ENCODE measurements at places on chromosomes 13 and 19.

- DNase-seq = no peak
Measured at GRCh38 chr13:75135325-75135825, 346.6 kb downstream of the TBC1D4 start.

GRCh38 chr19:46328079-46328478 is 18.8 kb upstream of the PPP5C start:
- DNase-seq = no peak

- no peak for DNase-seq
Measured at GRCh38 chr19:42068361-42068755, 1.6 kb downstream of the GRIK5 start.

DNA sequence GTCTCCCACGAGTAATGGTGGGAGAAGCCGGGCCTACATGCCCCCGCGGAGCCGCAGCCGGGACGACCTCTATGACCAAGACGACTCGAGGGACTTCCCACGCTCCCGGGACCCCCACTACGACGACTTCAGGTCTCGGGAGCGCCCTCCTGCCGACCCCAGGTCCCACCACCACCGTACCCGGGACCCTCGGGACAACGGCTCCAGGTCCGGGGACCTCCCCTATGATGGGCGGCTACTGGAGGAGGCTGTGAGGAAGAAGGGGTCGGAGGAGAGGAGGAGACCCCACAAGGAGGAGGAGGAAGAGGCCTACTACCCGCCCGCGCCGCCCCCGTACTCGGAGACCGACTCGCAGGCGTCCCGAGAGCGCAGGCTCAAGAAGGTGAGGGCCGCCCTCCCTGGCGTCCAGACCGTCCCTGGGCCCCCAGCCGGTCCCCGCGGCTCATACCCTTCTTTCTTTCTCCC is 1.4 kb upstream of the USF2 start:
- DNase-seq = no peak

GRCh38 chr19:18833849-18834643 is 2.3 kb downstream of the UPF1 start:
- DNase-seq = no peak

DNA sequence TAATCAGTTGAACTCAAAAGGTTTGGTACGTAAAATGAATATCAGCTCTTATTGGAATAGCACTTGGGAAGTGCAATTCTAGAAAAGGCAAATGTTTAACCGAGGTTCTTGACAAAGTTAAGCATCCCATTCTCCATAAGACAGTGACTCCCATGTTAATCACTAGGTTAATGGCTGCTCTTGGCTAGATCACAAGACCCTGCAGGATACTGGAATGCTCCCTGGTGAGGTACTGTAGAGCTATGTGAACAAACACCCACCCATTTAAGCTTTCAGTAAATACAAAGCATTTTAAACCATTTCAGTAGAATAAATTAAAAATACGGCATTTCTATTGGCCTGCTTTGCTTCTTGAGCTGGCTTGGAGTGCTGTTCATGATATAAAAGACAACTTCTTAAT is 56.5 kb downstream of the TDRD3 start:
- DNase-seq = no peak

GRCh38 chr13:20848203-20848602 is 54.3 kb downstream of the XPO4 start:
- no peak for DNase-seq

DNA sequence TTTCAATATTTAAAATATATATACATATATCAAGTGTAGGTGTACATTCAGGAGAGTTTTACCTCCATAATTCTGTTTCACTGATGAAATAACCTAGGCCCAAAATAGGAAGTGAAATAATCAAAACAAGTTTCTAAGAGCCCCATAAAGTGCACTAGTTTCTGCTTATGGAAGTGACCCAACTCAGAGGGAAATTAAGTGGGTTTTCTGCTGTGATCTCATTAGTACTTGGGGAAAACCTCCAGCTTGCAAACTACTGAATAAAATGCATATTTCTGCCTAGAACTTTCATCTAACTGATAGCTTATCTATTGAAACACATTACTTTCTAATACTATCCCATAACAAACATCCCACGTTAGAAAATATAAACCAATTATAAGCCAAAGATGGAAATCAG is 45.4 kb upstream of the MIR17HG start:
- no peak for DNase-seq

- no peak for DNase-seq
Measured at GRCh38 chr19:39492788-39493187, 6.0 kb upstream of the DLL3 start.

DNA sequence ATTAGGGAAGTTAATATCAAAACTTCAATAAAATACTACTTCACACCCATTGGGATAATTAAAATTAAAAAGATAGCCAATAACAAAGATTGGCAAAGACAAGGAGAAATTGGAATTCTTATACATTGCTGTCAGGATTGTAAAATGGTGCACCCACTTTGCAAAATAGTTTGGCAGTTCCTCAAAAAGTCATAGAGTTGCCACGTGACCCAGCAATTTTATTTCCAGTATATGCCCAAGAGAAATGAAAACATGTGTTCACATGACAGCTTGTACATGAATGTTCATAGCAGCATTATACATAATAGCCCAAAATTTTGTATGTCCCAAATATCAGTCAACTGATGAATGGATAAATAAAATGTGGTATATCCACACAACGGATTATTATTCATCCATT is 3.3 kb downstream of the MBD3L1 start:
- DNase-seq = no peak

GRCh38 chr19:18131841-18132596 is 20.9 kb upstream of the PIK3R2 start:
- no peak for DNase-seq

DNA sequence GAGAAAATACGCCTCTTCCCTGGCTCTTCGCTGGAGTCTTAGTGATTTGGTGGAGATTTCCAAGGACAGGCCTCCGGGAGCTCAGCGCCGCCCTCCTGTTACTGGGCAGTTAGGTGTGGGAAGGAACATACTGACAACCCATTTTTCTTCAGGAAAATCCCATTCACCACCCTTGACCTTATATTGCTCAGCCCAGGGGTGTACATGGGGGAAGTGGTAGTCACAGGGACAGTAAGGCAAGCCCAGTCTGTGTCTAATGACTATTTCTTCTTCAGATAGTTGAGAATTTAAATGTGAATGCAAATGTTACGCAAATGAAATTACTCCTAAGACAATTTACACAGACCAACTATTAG is 119.4 kb downstream of the UQCRFS1 start:
- no peak for DNase-seq

GRCh38 chr13:95800436-95800835 is 123.5 kb downstream of the DNAJC3 start:
- DNase-seq = no peak

GRCh38 chr19:1356508-1356865 is 27.2 kb upstream of the NDUFS7 start:
- no peak for DNase-seq

DNA sequence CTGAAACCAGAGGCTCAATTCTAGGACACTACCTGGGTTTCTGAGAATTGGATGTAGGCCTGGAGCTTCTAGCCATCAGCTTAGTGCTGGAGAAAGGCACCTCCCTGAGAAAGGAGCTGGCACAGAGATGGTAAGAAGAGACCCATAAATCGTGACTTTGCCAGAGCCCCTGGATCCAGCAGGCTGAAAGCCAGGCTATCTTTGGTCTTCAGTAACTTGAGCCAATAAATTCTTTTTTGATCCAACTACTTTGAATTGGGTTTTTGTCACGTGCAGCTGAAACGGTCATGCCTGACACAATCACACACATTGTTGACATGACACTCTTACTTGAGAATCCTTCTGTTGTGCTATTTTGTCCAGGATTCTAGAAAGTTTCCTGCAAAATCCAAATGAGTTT is 103.4 kb downstream of the LHFPL6 start:
- no peak for DNase-seq

DNA sequence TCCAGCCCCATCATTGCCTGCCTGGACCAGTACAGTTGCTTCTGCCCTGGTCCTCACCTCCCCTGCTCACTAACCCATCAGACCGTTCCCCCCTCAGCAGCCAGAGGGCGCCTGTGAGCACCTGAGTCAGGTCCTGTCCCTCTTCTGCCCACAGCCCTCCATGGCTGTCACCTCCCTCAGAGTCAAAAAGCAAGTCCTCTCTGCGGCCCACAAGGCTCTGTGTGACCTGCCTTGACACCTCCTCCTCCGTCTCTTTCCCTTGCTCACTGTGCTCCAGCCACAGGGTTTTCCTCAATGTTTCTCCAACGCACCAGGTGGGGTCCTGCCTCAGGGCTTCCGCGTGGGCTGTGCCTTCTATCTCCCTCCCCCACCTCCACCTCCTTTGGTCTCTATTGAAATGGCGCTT is 29.4 kb upstream of the PTPRS start:
- DNase-seq = peak; percentile 74

GRCh38 chr13:22311734-22312404 is 641.0 kb downstream of the FGF9 start:
- no peak for DNase-seq

DNA sequence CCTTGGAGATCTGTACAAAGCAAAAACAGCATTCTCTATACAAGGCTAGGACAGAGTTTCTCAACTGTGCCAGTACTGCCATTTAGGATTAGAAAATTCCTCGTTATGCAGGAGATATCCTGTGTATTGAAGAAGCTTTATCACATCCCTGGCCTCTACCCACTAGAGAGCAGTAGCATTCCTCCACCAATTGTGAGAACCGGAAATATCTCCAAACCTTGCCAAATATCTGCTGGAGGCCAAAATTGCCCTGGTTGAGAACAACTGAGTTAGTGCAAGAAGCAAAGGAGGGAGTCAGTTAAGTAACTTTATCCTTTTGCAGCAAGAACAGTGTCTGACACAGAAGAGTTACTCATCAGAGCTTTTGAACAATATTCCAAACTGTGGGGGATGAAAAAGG is 16.2 kb upstream of the FREM2 start:
- DNase-seq = no peak

- no peak for DNase-seq
Measured at GRCh38 chr13:32542221-32542620, 3.6 kb upstream of the N4BP2L2 start.

DNA sequence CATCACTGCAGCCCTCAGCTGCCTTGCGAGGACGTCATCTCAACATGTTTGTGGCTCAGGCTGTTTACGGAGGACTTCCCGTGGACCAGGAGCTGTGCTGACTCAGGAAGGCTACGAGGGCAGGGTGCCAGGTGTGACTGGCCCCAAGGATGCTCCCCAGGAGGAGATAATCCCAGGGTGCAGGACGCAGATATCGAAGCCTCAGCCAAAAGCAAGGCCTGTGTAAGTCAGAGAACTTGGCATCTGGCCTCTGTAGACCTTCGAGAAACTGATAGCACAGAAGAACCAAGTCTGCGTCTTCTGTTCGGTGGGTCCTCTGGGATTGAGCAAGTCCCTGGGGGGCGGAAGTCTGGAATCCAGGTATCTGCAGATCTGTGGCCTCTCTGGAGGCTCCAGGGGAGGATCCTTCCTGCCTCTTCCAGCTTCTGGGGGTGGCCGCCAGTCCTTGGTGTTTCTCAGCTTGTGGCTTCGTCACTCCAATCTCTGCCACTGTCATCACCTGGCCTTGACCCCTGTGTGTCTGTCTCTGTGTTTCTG is 2.6 kb upstream of the DOHH start:
- no peak for DNase-seq

DNA sequence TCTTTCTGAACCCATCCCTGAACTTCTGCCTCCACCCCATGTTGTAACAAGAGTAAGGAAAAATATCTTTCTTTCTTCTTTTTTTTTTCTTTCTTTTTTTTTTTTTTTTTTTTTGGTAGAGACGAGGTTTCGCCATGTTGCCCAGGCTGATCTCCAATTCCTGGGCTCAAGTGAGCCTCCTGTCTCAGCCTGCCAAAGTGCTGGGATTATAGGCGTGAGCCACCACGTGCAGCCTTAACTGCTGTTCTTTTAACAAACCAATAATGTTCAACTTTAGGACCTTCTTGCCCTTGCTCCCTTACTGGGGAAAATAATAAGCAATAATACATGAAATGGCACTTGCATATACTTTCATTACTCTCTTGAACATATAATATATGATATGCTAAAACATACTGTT is 19.6 kb downstream of the GPR183 start:
- DNase-seq = no peak

GRCh38 chr19:7915250-7916102 is 846 bp downstream of the TGFBR3L start:
- DNase-seq = no peak

GRCh38 chr19:1518471-1518870 is 5.4 kb upstream of the PLK5 start:
- DNase-seq = no peak

Measured in HEK293T (cell line).